ENCODE measurements at places on chromosomes 13 and 19.

- no peak for DNase-seq
Measured at GRCh38 chr13:50419331-50419865, 404.2 kb downstream of the KCNRG start.

GRCh38 chr19:54473071-54473891 is at the start of gene CDC42EP5:
Gene CDC42EP5, minus strand, starts transcription at chr19:54473296. Its CDS starts 7,749 bp downstream, at chr19:54465547.
- DNase-seq = no peak

DNA sequence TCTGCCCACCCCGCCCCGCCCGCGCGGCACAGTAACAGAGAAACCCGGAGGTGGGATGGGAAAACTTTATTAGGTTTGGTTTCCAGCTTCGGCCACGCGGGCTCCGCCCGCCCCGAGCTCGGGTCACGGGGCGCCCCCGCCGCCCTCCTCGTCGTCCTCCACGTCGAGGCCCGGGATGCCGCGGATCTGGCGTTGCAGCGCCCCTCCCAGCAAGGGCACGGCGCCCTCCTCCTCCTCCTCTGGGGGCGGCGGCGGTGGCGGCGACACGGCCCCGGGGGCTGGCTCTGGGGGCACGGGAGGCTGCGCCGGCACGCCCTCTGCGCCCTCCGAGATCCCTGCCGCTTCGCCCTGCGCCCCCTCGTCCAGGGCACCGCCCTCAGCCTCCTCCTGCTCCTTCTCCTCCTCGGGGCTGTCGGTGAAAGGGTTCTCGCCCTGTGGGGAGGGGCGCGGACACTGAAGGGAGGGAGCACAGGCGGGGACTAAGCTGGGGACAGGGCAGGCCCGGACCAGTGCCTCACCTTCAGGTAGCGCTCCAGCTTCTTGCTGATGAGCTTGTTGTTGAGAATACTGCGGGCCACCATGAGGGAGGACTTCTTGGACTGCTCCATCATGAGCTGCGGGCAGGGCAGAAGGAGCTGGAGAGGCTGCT is 536 bp upstream of the AKAP8 start:
- DNase-seq = peak; percentile 86

GRCh38 chr19:42166316-42166715 is 34.1 kb upstream of the POU2F2 start:
- peak; percentile 51 for DNase-seq

DNA sequence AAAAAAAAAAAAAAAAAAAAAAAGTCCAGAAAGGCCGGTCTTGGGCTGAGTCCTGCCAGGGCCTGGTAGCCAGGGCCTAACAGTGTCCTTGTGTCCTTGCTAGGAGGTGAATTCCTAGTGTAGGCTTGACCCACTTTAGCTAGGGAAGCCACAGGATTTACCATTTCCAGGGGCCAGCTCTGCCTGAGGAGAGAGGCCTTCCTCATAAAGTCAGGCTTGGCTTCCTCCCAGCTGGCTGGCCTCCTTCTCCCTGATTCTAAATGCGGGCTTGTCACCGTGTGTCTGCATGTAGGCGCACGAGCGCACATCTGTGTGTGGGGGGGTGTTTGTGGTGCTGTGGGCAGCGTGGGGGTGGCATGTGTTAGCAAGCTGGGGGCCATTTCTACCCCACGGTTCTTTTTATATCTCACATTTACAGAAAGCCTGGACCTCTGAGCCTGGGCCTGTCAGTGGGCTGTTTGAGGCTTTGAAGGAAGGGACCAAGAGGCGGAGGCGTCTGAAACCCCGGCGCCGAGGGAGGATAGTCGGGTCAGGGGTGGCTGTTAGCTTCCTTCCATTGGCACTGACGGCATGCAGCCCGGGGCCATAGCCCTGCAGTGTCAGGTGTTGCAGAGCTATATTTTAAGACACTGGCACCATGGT is 31.7 kb downstream of the IER2 start:
- DNase-seq = no peak

DNA sequence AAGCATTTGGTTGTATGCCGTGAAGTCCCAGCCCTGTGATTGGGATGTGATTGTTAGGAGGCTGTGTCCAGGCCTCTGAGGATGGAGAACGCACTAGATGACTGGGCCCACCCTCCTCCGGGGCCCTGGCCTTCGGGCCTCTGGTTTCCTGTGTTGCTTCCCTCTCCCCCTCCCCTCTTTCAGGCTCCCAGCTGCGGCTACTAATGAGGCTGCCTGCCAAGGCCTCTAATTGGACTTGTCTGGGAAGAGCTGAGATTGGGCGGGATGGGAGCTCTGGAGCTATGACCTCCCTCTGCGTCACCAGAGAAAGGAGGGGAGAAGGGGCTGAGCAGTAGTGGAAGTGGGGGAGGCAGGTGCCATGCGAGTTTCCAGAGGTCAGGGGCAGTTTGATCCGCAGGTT is 9.9 kb downstream of the PTH2 start:
- DNase-seq = no peak

GRCh38 chr13:32407854-32408253 is 20.1 kb downstream of the N4BP2L1 start:
- DNase-seq = no peak

DNA sequence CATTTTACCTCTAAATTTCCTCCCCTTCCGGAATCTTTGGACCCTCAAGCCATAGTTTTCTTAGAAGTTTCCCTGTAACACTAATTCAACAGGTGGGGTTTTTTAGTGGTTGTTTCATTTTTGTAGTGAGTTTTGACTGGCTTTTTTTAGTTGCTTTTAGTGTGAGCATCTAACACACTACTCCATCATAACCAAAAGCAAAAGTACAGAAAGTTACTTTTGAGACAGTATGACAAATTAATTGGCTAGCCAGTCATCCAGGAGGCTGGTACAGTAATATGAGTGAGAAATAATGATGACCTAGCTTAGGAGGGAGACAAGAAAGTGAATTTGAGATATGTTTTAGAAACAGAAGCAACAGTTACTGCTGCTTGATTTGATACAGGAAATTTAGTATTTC is 71.5 kb downstream of the DNAJC15 start:
- no peak for DNase-seq

- peak; percentile 48 for DNase-seq
Measured at GRCh38 chr13:110716247-110716515, 2.7 kb downstream of the ING1 start.

DNA sequence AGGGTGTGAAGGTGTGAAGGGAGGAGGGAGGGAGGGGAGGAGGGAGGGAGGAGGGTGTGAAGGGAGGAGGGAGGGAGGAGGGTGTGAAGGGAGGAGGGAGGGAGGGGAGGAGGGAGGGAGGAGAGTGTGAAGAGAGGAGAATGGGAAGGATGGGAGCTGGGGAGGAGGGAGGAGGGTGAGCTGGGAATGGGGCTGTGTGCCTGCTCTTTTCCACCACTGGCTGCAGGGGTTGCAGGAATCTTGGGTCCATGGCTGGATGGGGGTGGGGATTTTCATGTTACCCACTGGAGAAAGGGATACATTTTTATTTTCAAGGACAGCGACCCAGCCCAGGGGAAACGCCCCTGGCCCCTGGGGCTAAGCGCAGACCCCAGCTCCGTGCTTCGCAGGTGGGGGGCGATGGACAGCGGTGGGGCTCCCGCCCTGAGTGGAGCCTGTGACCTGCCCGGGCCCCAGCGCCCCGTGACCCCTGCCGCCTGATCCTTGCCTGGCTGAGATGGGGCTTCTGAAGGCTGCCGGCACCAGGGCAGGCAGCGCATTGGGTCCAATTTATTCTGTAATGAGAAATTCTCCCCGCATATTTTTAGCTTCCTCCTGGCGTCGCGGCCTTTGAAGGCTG is 3.0 kb upstream of the EFNA2 start:
- no peak for DNase-seq

- no peak for DNase-seq
Measured at GRCh38 chr19:5935473-5936291, 21.6 kb downstream of the CAPS start.
